ENCODE measurements at places on chromosomes 4 and X. TPM values are rescaled to one million over a fixed set of nuclear protein-coding genes. Genes with fewer than 3 reads are reported as not detected.

DNA sequence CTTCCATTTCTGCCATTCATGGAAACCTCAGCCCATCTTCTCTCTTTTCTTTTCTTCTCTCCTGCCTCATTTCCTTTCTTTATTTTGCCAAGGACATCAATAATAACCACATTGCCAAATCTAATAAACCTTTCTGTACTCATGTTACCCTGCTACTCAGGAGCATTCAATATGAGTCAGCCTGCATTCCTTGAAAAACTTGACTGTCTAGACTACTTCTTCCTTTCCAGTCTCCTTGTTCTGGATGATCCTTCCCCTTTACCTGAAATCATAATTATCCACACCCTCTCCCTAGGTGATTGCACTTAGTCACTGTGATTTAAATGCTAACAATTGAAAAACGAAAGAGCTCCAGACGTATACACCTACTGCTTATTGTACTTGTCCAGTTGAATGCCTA, 253.2 kb upstream of the CENPE start:
- no peak overlapping the region for H3K4me3 ChIP-seq
- no peaks in the 10 kb centered on the region for H3K36me3 ChIP-seq
- DNase-seq = no peak
- no peaks in the 10 kb centered on the region for H3K4me1 ChIP-seq
- H3K27ac ChIP-seq = no peak overlapping the region

DNA sequence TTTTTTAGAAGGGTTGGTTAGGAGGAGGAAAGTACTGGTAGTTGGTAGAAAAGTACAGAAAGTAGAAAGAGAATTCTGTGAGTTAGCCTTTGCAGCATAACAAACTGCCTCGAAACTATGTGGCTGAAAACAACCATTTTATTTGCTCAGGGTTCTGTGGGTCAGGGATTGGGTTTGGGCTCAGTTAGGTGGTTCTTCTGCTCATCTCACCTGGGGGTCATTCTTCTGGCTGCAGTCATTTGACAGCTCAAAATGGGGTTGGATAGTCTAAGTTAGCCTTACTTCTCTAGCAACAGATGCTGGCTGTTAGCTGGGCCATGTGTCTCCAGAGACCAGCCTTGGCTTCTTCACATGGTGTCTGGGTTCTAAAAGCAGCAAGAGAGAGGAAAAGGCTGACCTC, 119.4 kb downstream of the SMIM20 start:
- H3K36me3 ChIP-seq = no peaks in the 10 kb centered on the region
- DNase-seq = no peak
- peaks cover 37% of the 10 kb centered on the region for H3K4me1 ChIP-seq
- H3K27ac ChIP-seq = peak overlapping the region; percentile 47
- no peak overlapping the region for H3K4me3 ChIP-seq
- H3K27me3 ChIP-seq = peaks cover 14% of the 10 kb centered on the region

GRCh38 chrX:55867181-55867651, 149.7 kb downstream of the RRAGB start:
- no peaks in the 10 kb centered on the region for H3K36me3 ChIP-seq
- H3K27me3 ChIP-seq = no peaks in the 10 kb centered on the region
- H3K4me1 ChIP-seq = no peaks in the 10 kb centered on the region
- no peak overlapping the region for H3K27ac ChIP-seq

Gene KIAA1210
- total RNA-seq = not detected

Gene MTNR1A
- not detected for total RNA-seq
